ENCODE measurements at places on chromosomes 5 and 9.
A peak's percentile ranks its signal among the peaks of the same experiment; 100 is the strongest.

GRCh38 chr9:5483306-5483705, 27.0 kb upstream of the PDCD1LG2 start:
- no peak for DNase-seq

GRCh38 chr5:62922191-62922590, 343.6 kb downstream of the LRRC70 start:
- no peak for DNase-seq

- DNase-seq, result peak; percentile 77
Measured at GRCh38 chr5:169164481-169164925, 136.4 kb downstream of the SLIT3 start.

GRCh38 chr5:116806836-116807235, 232.2 kb upstream of the SEMA6A start:
- DNase-seq, result no peak

- DNase-seq, result no peak
Measured at GRCh38 chr9:128903871-128904620, 16.7 kb upstream of the PHYHD1 start.

GRCh38 chr9:113581865-113582697, 118.6 kb downstream of the RGS3 start:
- no peak for DNase-seq

- DNase-seq, result no peak
Measured at GRCh38 chr5:38555354-38556087, 925 bp downstream of the LIFR start.

DNA sequence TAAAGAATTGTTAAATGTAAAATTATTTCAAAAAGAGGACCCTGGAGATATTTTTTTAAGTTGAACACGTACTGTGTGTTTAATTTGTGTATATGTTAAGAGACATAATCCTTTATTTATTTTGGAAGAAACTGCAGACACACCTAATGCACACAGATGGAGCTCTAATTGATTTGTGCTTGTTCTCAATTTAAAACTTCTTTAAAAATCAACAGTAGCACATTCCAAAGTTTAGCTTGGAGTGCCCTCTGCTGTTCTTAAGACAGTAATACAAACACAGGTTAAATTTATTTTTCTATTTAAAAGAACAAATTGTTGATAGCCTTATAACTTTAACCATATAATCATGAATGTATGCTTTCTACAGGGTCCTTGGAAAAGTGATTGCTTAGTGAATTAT, 277.6 kb upstream of the ADAMTS16 start:
- peak; percentile 28 for DNase-seq

DNA sequence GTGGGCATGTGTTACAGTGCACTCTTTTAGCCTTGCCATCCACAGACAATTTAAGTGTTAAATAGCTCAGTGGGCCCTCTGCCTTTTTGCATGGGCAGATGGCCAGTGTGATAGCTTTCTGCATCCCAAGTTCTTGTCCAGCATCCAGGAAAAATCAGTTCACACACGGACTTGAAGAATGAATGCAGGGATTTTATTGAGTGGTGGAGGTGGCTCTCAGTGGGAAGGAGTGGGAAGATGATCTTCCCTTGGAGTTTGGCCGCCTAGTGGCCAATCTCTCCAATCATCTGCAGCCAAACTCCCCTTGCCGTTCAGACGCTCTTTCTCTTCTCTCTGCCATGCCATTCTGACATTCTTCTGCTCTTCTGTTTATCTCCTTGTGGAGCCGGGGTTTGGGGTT, 322.4 kb upstream of the GRAMD2B start:
- DNase-seq, result no peak

DNA sequence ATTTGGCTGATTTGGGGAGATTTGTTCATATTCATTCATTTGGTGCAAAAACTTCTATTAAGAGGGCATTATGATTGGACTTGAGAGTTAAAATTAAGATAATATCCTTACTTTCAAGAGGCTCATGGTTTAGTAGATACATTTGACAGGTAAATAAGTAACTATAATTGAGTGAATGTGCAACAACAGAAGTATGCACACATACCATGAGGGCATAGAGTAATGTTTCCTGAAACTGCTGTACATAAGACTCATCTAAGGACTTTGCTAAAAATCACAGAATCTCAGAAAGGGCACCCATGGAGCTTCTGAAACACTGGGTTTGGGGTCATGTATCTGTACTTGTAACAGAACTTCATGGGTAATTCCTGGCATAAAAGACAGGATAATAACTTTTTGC, 70.1 kb upstream of the PPP2R2B start:
- DNase-seq, result no peak

DNA sequence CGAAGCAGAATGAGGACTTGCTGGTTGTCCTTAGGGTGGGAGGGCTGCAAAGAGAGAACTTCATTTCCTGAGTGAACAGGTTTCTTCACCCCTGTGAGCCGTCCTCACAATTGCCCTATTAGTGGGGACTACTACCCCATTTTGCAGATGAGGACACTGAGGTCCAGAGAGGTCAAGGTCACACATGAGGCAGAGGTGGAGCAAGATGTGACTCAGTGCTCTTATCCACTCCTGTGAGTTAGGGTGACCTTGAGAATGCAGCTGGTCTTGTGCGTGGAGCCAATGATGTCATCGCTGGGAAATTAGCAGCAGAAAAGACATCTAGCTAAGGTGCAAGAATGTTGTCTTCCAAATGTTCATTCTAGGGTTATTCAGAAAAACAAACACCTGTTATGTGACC, 26.9 kb downstream of the GPRIN1 start:
- DNase-seq, result no peak

DNA sequence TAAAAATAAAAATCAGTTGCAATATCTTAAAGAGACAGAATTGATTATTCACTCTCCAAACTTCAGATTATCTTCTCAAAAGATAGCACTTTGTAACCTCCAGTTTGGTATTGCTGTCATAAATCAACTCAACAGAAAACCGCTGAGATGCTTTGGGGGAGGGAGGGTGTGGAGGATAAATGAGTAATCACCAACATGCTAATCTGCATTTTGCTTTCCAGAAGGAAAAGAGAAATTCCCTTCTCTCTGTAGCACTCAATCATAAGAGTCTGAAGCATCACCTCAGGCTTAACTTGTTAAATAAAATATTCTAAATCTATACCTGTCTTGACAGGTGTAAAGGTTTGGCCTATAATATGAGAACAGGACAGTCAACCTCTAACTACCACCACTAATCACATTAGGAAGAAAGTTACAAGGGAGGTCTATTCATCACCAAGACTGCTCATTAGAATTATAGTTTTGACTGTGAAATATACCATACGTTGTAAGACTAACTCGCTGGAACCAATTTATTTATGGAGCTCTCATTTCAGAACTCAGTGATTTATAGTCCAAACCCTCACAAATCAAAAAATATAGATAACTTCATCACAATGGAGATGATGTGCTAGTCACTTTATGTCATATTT, 89.0 kb downstream of the PIK3R1 start:
- no peak for DNase-seq

- DNase-seq, result no peak
Measured at GRCh38 chr5:137481596-137481995, 17.5 kb downstream of the SPOCK1 start.

DNA sequence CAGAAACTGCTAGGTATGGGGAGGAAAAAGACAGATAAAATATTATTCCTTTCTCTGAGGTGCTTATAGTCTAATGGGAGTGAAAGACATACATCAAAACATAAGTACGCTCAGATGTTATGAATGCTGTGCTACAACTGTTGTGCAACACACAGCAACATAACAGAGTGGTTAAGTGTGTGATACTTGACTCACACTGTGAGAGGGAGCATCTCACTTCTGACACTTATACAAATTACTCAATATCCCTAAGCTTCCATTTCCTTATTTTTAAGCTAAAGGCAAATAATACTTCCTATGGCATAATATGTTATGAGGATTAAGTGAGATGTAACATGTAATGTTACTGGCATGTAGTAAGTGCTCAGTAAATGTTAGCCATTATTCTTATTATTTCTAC, 110.6 kb upstream of the FER start:
- no peak for DNase-seq

GRCh38 chr5:163571744-163572143, 66.3 kb downstream of the MAT2B start:
- no peak for DNase-seq

- no peak for DNase-seq
Measured at GRCh38 chr5:113083481-113083880, 106.9 kb downstream of the DCP2 start.

DNA sequence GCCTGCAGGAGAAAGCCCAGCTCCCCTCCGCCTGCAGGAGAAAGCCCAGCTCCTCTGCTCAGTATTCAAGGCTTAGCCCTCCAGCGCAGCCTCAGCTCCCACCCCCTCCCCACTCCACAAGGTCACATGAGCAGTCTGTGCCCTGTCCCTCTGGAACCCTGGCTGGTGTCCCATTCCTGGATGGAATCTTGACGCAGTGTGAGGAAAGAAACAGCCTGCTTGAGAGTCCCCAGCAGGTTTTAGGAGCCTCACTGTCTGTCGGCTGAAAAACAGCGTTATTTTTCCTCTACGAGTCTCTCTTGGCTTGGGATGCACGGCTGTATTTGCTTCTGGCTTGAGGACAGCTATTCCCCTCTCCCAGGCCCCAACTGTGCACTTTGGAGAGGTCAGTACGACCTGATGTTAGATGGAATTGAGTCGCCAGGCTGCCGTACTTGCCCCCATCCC, 210.1 kb upstream of the TRIM32 start:
- no peak for DNase-seq

DNA sequence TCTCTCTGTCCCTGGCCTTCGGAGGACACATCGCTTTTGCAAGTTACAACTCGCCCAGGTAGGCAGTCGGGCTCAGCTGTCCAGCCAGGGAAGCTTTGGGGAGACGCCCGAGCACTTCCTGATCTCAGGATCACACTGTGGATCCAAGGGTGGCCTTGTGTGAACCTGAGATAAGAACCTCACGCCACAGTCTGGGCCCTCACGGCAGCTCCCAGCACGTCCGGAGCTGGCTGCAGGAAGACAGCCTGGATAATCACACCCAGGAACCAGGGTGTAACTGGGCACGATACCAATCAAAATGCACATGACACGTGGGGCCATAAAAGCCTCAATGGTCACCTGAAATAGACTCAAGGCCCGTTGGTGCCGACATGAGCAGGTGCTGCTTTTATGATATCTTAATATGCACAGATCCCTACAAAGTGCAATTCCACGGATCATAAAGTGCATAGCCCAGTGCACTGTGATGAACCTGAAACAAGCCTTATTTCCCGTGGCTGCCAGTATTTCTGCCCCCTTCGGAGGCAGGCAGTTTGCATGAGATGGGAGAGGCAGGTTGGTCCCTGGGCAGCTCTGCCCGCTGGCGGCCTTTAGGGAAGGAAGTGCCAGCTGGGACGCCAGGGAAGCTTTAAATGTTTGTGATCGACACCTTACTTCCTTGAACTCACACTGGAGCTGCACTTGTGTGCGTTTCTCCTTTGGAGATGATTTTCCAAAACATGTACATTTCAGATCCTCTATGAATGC, 14.5 kb downstream of the SLC6A18 start:
- no peak for DNase-seq

DNA sequence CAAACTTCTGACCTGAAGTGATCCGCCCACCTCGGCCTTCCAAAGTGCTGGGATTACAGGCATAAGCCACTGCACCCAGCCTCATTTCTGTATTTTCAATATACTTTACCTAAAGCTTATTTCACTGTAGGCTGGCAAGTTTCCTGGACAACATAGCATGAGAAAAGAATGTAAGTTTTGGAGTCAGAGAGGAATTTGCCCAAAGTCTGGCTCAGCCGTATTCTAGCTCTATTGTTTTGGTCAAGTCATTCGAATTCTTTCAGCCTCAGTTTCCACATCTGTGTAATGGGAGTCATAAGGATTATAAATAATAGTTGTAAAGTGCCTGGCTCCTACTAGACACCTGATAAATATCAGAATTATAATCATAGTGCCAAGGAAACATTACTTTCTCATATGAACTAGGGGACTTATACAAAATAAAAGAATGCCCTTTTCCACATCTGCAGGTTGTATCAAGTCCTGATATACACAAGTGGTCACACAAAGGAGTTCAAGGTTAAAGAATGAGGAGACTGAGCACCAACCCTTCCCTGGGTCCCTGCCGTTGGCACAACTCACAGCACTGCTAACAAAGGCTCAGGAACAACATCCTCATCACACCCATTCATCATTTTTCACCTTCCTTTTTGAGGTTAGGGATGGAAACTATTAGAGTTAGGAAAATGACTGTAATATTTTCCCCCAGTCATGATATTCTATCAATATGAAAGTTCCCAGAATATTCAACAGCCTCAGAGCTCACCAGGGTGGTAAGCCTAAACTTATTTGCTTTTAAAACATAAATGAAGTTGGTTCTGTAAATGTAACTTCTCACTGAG, 34.6 kb upstream of the RAI14 start:
- DNase-seq, result no peak

- DNase-seq, result no peak
Measured at GRCh38 chr9:2466703-2467102, 154.9 kb upstream of the VLDLR start.

DNA sequence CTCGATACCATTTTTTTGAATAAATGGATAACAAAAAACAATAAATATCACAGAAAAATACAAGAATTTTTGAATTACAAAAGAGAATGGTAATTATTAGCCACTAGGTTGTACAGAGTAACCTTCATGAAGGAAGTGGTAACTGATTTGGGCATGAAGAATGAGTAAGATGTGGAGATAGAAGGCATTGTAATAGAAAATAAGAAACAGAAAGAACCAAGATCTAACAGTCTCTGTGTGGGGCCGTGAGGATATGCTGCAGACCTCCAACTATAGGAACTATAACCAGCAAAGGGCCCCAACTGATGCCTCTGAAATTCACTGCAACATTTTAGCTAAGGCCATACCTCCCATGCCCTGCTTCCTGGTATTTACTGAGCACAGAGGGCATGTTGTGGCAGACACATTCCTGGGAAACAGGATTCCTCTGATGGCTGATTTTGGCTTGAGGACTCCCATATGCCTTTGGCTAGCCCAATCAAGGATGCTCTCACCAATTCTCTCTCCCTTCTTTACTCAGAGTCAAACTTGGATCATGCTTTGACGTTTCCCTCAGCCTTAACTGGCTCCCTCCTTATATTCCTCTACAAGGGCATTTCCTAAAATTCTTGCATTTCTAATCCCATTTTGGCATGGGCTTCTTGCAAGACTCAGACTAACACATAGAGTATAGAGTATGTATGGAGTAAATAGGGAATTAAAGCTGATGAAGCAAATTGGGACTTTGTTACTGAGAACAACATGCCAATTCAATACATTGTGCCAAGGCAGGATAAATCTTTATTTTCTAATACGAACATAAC, 208.9 kb downstream of the PDE4D start:
- DNase-seq, result no peak

DNA sequence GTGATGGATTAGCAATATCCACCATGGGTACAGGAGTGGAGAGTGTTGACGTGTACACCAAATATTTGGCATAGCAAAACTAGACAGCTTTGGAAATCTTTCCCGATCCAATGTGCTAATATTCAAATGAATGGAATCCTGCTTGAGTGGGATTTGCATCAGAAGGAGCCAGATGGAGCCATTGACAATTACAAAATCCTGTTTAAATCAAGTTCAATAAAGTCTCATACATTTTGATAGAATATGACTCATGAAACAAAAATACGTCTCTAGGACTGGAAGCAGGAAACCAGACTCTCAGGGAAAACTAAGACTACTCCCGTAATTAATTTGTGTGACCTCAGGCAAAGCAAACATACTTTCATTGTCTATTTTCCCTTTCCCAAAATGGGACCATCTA, 13.0 kb downstream of the TNC start:
- DNase-seq, result no peak

- no peak for DNase-seq
Measured at GRCh38 chr5:6585939-6586646, 46.8 kb downstream of the NSUN2 start.

- no peak for DNase-seq
Measured at GRCh38 chr5:60687927-60688720, 11.8 kb downstream of the DEPDC1B start.

Measured in NT2/D1 (cell line).